ENCODE measurements at places on chromosomes 2 and 18.

DNA sequence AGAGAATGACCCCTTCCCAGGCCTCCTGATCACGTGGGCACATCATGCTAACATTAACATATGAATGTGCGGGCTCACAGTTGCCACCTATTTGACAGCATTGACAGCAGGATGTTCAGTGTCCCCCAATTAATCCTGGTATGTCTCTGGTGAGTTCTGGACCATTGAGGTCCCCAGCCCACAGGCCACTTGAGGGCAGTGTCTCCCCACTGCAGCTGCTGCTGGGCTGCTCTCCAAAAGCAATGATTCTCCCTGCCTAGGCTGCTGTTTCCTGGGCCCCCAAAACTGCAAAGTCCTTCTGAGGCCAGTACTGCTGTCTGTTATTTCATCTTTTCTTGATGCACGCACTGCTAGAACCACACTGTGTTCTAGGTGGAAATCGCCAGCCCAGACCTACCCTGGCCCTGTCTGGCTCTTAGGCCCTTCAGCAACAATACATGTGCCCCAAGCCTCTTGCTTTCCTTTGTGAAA, 52.7 kb upstream of the MAPK4 start:
- no peak for DNase-seq

DNA sequence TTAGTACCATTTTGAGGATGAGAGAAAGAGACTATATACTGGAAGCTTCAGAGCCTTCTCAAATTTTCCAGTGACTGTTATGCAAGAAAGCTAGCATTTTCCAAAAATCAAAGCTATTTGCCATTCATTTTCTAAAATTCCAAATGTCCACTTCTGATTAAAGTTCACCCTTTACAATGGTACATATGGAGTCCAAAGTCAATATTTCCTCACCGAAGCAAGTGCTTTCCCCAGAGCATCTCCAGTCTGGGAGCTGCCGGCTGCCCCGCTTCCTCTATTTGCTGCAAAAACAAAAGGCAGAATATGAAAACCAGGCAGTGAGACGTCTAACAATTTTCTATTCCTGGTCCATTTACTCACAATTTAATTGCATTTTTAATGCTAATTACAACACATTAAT, 302.0 kb upstream of the CCDC68 start:
- DNase-seq = no peak

DNA sequence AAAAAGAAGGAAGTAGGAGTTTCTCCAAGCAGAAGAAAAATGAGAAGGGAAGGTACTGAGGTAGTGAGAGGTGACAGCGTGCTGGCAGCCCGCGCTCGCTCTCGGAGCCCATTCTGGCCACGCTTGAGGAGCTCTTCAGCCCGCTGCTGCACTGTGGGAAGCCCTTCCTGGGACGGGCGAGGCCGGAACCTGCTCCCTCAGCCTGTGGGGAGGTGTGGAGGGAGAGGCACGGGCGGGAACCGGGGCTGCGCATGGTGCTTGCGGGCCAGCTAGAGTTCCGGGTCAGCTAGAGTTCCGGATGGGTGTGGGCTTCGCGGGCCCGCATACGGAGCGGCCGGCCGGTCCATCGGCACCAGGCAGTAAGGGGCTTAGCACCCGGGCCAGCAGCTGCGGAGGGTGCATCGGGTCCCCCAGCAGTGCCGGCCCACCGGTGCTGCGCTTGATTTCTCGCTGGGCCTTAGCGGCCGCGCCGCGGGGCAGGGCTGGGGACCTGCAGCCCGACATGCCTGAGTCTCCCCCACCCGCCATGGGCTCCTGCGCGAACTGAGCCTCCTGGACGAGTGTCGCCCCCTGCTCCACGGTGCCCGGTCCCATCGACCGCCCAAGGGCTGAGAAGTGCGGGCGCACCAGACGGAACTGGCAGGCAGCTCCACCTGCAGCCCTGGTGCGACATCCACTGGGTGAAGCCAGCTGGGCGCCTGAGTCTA, 11.1 kb upstream of the CYS1 start:
- DNase-seq = no peak

DNA sequence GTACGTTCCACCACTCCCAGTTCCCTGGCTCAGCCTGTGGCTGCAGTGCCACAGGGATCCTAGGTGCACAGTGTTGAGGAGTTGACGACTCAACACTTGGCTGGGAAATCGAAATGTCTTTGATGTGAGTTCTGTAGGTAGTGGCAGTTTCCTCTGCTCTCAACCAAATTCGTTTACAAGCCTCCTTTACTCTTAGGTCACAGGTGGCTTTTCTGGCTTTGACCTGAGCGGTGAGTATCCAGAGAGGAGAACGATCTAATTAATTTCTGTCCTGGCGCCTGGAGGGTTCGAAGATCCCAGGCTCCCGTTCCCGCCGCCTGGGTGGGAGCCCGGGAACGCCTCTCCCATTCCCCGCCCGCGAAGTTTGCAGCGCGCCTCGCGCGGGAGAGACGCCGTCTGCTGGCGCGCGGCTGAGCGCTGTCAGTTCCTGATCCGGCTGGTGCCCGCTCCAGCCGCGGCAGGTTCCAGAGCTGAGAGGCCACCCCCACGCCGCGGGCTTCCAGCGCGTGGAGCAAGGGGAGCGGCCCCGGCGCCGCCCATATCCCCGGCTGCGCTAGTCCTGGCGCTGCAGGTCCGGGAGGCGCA, at the start of gene LAMA3:
Gene LAMA3, plus strand, starts transcription at position 423 of the 585 bp plus-strand sequence. CDS start 231 bp downstream, outside the sequence.
- no peak for DNase-seq

- DNase-seq = no peak
Observed at GRCh38 chr2:187138265-187138664, 289.3 kb upstream of the ZSWIM2 start.

DNA sequence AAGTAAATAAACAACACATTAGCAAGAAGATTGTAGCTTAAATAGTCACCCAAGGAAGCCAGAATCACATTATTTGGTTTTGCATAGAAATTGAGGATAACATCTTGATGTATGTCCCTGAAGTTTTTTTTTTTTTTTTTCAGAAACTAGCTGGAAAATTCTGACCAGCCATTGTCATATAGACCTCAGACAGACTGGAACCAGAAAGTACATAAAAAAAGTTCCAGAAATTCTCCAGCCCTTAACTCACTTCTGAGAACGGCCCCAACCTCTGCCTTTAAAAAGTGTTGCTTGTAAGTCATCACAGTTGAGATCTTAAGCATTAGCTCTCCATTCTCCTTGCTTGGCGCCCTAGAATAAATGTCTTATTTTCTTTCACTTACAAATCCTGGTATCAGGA, 350.5 kb downstream of the CCDC85A start:
- DNase-seq = no peak

GRCh38 chr2:30024281-30024680, 102.9 kb upstream of the ALK start:
- no peak for DNase-seq

GRCh38 chr2:101277111-101277510, 24.4 kb downstream of the CNOT11 start:
- DNase-seq = no peak

DNA sequence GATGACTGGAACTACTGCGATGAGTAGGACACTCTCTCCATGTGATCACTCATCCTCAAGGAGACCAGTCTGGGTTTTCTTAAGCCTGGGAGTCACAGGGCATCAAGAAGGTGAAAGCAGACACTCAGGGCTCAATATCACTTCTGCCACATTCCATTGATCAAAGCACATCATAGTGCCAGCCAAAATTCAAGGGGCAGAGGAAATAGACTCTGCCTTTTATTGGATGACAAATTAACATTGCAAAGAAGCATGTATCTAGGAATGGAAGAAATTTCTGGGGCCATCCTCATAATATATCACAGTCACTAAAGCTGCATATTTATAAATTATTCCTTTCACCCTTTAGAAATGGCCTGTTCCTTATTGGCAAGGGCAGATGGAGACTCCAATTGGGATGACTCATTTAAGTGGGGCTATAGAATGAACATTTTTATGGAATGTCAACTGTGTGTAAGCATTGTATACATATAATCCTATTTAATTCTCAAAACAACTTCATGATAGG, 114.8 kb upstream of the CDC42EP3 start:
- DNase-seq = no peak

DNA sequence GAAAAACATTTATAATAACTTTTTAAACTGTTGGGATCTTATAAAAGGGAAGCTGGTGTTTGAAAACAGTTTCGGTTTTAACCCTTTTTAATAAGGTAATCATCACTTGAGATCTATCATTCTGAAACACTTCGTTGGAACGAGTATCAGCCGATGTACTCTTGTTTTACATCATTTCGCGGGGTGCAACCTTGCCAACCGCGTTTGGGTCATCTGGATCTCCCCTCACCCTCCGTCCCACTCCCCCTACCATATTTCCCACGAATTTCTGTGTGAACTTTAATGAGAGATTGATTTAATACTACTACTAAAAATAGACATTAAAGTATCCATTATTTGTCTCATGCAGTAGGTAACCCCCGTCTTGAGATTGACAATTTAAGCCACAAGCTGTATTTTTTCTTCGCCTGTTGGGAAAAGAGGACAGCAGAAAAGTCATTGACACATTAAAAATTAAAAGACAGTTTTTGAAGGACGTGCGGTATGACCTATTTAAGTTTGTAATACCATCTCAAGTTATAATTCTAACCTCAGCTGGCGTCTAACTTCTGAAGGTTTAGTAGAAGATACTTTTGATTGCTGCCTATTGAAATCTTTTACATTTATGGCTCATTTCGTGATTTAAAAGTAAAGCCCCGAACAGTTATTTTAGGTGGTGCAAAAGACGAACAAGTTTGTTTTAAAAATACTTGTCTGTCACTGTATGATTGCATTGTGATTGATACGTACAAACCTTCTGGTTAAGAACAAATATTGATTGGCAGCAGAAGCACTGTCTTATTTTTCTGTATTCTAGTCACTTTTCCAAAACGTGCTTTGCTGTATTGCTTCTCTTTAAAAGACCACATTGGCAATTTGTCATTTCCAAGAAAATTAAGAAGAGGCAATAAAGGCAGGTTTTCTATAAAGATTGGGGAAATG, 1.5 kb downstream of the CREB1 start:
- peak; percentile 17 for DNase-seq

GRCh38 chr2:65070172-65070830, 14.1 kb downstream of the CEP68 start:
- DNase-seq = no peak

DNA sequence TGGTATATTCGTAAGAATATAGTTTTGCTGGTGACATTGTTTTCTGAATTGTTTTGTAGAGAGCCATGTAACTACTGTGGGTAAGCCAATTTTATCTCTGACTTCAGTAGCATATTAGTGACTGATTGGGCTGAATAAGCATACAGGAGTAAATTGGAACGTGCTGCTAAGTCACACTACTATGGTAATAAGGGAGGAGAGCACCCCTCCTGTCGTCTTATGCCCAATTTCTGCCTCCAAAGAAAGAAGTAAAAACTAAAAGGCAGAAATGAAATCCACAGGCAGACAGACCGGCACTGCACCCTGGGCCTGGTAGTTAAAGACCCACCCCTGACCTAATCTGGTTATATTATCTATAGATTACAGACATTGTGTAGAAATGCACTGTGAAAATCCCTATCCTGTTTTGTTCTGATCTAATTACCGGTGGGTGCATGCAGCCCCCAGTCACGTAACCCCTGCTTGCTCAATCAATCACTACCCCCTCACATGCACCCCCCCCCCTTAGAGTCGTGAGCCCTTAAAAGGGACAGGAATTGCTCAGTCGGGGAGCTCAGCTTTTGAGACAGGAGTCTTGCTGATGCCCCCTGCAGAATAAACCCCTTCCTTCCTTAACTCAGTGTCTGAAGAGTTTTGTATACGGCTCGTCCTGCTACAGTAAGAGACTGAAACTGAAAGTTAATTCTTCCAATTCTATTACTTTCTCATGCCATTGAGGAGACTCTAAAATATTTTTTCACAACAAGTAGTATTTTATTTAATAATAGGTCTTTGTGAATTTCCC, 167.0 kb downstream of the ZNF804A start:
- no peak for DNase-seq

DNA sequence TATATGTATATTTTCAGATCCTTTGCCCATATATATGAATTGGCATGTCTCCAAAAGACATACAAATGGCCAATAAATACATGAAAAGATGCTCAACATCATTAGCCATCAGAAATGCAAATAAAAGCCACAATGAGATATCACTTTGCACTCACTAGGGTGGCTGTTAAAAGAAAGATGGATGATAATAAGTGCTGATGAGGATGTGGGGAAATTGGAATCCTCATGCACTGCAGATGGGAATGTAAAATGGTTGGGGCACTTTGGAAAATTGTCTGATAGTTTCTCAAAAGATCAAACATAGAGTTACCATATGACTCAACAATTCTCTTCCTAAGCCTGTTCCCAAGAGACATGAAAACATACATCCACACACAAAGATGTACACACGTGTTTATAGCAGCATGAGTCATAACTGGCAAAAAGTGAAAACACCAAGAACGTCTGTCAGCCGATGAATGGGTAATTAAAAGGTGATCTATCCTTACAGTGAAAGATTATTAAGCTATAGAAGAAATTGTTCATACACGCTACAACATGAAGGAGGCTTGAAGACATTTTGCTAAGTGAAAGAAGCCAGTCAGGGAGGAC, 19.7 kb downstream of the NGEF start:
- DNase-seq = no peak

GRCh38 chr2:109125593-109126500, 3.2 kb upstream of the SH3RF3 start:
- DNase-seq = no peak

GRCh38 chr18:4406856-4407255, 48.3 kb downstream of the DLGAP1 start:
- DNase-seq = no peak

DNA sequence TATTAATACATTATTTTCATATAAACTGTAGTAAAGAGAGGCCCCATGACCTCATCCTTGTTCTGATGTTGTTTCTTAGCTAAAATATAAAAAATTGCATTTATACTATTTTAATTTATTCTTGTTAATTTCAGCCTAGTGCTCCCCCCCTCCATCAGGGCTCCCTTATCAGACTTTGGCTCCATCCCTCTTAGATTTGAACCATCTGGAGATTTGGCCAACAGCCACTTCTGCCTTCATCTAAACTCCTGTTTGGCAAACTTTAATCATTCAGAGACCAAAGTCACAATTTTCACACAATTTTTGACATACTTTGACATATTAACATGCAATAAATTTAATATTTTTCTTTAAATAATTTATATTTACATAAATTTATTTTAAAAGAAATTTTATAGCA, 569.3 kb downstream of the TDRD15 start:
- DNase-seq = no peak

DNA sequence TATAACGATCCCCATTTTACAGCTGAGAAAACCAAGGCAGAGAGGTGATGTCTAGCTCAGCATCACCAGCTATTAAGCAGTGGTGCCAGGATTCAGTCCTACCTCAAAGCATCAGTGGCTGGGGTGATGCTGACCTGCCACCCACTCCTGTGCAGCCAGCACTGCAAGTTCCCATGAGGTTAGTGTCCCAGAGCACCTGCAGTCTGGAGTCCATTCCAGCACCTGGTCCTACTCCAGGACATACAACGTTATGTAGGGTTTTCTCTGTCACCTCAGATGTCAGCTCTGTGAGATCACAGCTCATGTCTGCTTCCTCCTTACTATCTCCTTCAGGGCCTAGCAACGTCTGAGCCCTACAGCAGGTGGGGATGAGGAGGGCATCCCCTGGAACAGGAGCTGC, 328.0 kb upstream of the HS6ST1 start:
- no peak for DNase-seq

Data from CD4-positive, alpha-beta T cell treated with Interleukin-15 for 4 hours (primary cell).